ENCODE measurements at places on chromosomes 6 and 20.
A peak's percentile ranks its signal among the peaks of the same experiment; 100 is the strongest.

DNA sequence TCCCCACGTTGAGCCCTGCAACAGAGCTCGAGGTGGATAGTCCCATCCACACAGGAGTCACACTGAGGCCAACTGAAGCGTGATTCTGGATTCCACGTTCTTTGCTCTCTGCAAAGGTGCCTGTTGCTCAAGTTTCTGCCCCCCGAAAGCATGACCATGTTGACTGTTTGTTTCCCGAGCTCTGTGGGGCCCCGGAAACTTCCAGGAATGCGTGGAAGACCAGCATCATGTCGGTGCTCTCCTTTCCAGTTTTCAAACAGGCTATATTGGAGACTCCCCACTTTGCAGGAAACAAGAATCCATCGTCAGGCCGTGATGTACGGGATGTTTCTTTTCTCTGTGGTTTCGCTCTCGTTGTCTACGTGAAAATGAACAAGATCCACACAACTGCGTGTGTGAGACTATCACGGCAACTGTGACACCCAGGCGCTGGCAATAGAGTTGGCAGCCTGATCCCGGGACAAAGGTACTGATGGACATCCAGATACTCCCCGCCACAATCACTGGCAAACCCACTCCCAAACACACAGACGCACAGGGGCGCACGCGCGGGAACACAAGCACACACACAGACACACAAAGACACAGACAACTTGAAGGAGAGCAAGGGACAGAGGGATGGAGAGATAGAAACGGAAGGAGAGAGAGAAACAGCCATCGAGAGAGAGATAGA, 444.6 kb upstream of the DEFB115 start:
- DNase-seq: no peak

GRCh38 chr20:63285636-63286615, 7.1 kb upstream of the COL20A1 start:
- no peak for DNase-seq

DNA sequence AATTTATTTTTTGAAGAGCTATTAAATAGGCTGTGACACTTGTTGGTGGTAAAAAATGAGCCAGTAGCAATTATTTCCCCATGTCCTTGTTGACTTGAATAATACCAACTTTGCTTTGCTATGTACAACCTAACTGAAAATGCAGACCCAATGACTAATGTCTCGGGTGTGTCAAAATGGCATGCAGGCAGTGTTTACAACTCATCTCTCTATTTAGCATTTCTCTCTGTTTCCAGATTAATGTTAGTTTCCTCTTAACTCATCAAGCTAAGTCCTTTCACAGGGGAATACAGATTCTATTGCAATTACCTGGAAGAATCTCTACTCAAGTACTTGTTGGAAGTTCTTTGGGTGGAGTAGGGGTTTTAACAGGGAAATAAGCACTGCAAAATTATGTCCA, 504.4 kb downstream of the BCKDHB start:
- DNase-seq: peak; percentile 52

DNA sequence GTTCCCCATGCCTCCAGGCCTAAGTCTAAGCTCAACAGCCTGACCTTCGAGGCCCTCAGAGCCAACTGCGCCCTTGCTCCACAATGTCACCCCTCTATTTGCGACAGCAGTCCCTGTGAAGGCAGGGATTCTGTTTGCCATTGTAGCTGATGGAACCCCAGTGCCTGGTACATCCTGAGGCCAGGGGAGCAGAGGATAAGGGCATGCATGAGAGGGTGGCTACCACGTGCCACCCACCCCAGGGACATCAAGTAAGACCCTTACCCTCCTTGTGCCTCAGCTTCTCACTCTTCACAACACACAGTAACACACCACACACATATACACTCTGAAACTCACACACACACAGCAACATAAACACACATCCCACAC, 20.0 kb upstream of the SIRPA start:
- DNase-seq: no peak

DNA sequence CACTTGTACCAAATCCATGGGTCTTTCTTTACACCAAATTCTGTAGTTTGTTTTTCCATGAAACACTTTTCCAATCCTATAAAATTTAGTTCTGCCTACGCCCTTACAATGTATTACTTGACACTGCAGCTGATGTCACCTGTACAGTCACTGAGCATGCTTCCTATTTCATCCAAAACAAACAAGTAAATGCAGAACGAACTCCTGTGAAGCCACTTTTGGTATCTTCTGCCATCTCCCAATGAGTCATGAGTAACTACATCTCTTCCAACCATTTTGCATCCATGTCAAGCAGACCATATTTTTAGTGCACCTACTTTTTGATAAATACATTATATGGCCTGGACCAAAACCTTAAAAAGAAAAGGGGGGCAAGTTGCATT, 42.4 kb downstream of the HDDC2 start:
- no peak for DNase-seq

- DNase-seq: peak; percentile 81
These were observed 17.4 kb downstream of the PIGT start for GRCh38 chr20:45433316-45433715.

GRCh38 chr6:31797588-31797987, 2.0 kb upstream of the VARS1 start:
- no peak for DNase-seq

GRCh38 chr6:150600301-150601017, 774 bp downstream of the PLEKHG1 start:
- DNase-seq: peak; percentile 70

GRCh38 chr6:26103141-26103769, 16.0 kb downstream of the HFE start:
- no peak for DNase-seq

- DNase-seq: no peak
These were observed 62.8 kb downstream of the FILIP1 start for GRCh38 chr6:75430631-75431325.

DNA sequence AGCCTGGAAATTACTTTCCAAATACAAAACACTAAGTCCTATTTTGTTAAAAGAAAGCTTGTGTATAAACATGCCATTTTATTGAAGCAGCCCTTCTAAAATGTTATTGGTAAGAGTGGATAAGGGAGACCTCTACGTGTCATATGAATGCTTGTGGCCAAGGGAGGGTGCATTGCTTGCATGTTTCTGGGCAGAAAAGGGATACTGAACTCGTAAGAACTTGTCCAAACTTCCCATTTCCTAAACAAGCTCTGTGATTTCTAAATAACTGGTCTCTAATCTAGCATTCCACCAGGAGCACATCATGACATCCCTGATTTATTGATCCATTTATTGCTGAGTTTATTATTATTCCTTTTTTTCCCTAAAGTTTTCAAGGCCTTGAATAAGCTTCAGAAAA, 474.1 kb downstream of the CD109 start:
- DNase-seq: no peak

DNA sequence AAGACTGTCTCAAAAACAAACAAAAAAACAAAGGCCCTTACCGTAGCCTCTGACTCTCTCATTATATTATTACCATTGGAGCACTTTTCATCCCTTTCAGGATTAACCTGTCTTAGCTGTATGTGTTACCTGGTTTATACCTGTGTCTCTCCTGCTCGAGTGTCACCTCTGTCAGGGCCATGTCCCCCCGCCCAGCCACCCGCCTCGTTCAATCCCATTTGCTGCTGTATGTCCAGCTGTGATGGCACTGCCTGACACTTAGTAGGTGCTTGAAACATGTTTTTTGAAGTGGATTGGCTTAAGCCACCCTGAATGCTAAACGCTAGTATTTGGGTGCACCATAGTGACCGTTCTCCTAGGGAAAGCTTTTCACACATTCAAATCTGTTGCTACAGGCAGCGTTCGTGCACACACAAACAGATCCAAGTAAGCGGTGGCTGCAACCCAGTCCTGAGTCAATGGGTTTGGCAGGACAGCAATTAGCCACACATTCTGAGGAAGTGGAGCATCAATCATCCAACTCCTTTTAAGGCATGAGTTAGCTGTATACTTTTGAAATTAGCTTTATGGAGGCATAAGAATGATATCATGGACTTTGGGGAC, 98.9 kb upstream of the ZNF217 start:
- DNase-seq: peak; percentile 92

DNA sequence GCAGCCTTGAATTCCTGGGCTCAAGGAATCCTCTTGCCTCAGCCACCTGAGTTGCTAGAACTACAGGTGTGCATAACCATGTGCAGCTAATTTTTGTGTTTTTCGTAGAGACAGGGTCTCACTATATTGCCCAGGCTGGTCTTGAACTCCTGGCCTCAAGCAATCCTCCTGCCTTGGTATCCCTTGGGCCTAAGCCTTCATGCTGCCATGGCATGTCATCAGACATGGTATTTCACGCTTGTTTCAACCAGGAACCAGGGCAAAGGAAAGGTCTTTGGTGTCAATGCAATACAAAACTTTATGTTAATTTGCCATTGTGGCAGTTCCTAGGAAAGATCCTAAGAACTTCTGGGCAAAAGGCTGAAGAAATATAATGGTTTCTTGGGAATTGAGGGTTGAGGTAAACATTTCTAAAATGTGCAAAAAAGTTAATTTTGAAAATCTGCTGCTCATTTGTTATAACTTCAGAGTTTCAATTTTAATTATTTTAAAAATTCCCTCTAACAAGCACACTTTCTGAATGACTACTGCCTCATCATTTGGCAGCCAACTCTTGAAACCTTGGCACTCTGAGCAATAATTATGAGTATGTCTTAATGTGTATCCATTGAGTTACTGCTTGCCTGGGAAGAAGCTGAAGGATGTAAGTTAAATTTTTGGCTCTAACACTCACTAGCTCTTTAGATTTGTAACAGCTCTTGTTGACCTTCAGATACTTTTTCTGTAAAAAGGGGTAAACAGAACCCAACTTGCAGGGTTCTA, 154.1 kb downstream of the GJA10 start:
- no peak for DNase-seq

GRCh38 chr6:155448668-155449449, 6.8 kb downstream of the NOX3 start:
- no peak for DNase-seq

- no peak for DNase-seq
These were observed 159.5 kb upstream of the KHDRBS2 start for GRCh38 chr6:62445521-62445920.

GRCh38 chr6:25458485-25458884, 179.3 kb downstream of the CARMIL1 start:
- peak; percentile 51 for DNase-seq

DNA sequence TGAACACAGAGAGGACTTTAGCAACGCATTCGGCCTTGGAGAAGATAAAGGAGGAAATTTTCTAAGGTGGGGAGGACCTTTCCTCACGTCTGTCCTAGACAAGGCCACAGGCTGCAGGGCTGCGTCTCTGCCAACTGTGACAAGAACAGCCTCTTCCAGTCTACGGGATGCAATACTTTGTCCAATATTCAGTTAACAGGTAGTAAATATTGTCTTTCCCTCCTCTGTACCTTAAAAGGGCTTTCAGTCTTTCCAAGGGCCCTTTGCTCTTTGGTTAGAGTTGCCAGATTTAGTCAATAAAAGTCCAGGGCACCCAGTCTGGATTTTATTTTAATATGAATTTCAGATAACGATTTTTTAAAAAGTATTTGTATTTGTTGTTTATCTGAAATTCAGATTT, 78.2 kb downstream of the ELOVL4 start:
- DNase-seq: no peak

- no peak for DNase-seq
These were observed 42.1 kb downstream of the FAXC start for GRCh38 chr6:99307295-99307907.

- DNase-seq: peak; percentile 7
These were observed 46.4 kb upstream of the CAP2 start for GRCh38 chr6:17347012-17347411.

DNA sequence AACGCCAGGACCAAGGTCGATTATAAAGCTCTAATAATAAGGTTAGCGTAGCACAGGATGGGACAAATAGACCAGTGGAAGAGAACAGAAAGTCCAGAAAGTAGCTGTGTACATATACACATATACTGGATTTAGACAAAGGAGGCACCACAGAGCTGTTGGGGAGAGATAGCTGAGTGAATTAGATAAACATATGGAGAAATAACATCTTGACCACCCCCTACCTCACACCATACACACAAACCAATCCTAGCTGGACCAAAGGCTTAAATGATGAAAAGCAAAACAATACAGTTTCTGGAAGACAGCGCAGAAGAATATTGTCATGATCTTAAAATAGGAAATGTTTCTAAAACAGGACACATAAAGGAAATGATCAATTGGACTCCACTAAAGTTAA, 112.9 kb downstream of the PXDC1 start:
- no peak for DNase-seq

DNA sequence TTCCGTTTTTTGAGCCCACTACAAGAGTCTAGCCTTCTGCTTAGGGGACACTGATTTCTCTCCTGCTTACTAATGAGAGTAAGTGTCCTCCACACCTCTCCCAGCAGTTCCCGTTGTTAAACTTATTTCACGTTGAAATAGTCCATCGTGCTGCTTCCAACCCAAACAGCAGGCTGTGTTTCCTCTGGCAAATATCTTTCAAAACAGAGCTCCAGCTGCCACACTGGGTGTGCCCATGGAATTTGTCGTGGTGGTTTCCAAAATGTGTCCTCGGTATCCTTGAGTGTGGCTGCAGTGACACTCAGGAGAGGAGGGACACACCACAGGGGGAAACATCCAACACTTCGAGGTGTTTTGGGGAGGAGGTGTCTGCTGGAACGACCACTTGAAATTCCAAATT, 176.5 kb upstream of the RALGAPA2 start:
- DNase-seq: no peak

- DNase-seq: peak; percentile 43
These were observed 350.5 kb downstream of the CDC5L start for GRCh38 chr6:44737829-44738528.

DNA sequence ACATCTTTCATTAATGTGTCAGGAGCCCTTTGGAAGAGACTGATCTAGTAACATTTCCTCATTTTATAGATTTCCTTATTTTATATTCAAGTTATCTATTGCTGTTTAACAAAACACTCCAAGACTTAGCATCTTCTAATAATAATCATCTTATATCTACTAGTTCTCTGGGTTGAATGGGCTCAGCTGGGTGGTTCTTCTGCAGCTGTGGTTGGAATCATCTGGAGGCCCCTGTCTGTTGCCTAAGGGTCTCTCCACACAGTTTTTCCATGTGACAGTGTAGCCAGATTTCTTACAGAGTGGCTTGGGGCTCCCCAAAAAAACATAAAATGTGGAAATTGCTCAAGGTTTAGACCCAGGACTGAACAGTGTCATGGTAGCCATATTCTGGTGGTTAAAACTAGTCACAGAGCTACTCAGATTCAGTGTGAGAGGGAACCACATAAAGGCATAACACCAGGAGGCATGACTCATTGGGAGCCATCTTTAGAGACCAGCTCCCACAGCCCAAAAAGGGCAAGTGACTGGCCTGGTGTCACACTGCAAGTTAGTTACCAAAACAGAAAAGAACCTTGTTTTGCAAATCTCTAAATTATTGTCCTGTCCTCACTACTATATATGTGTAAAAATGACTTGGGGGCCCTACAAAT, 11.5 kb downstream of the SLC2A10 start:
- DNase-seq: no peak
